ENCODE measurements at places on chromosomes 3 and 15.

DNA sequence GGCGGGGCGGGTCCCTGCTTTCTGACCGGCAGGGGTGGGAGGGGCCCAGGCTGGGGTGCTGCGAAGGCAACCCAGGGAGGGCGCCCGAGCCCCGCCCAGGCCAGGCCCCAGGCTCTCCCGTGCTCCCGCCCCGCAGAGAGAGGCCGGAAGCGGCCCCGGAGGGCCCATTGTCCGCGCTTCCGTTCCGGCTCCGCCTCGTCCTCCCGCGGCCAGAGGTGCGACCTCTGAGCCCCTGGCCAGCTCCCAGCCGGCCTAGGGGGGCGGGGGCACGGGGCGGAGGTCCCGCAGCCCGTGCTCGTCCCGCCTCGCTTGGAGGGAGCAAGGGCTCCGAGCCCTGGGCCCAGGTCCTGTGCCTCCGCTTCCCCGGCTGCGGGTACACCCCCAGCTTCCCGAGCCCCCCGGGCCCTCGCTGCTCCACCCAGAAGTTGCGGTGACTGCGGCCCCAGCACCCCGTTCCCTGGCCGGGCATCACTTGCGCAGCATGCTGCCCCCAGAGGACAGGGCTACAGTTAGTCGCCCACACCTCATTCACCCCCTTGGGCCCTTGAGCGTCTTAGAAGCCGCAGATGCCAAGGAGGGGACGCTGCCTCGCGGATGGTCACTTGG is 20.4 kb upstream of the PLXND1 start:
- no peak for DNase-seq

- no peak for DNase-seq
Measured at GRCh38 chr3:58899159-58899952, 150.5 kb downstream of the CFAP20DC start.

DNA sequence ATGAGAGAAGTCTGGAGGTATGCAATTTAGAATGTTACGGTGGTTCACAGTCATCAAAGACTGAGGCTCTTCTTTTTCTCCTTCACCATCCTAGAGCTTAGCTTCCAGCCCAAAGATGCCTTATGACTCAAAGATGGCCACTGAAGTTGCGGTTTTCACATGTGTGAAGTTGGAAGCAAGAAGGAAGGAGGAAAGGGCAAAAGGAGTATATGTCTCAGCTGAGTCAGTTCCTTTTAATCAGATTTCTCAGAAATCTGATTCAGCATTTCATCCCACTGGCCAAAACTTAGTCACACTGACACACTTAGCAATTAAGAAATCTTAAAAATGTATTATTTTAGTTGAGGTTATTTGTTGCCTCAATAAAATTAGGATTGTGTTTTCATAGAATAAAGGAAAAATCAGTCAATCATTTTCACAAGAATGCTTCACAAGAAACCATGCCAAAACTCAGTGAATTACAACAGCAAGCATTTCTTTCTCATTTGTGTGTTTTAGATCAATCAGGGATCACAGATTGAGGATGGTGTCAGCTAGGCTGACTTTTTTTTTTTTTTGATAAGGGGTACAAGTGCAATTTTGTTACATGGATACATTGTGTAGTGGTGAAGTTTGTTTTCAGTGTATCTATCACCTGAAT is 211.1 kb upstream of the GADL1 start:
- DNase-seq, result no peak

DNA sequence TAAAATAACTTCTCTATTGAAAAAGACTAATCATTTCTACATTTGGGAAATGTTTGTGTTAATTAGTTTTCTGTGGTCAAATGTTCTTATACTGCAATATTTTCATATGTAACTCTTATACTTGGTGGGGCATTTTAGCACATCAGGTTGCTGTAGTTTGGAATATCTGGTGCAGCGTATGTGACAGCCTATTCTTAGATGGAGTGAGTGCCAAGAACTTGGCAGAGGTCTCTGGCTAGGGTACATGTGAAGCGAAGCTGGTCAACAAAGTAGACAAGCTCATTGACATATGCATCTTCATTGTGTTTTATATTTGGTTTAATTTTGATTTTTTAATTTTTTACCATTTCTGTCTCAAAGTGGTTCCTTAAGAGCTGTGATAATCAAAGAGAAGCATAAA is 53.2 kb downstream of the CHAC1 start:
- no peak for DNase-seq

- DNase-seq, result no peak
Measured at GRCh38 chr15:80936288-80937078, 53.1 kb downstream of the MESD start.
